Right renal pelvis (tissue), 4 donors: ENCODE measurements at places on chromosomes 5 and 9.

DNA sequence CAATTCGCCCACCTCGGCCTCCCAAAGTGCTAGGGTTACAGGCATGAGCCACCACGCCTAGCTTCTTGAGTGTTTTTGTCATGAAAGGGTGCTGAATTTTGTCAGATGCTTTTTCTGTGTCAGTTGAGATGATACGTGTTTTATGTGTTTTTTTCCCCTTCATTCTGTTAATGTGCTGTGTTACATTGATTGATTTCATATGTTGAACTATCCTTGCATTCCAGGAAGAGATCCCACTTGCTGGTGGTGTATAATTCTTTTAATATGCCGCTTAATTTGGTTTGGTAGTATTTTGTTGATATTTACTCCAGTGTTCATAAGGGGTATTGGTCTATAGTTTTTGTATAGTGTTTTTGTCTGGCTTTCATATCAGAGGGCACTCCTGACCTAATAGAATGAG is 13.6 kb downstream of the ZBTB43 start:
- DNase-seq: no peak

- DNase-seq: no peak
Observed at GRCh38 chr5:142529626-142530278, 156.1 kb downstream of the FGF1 start.

DNA sequence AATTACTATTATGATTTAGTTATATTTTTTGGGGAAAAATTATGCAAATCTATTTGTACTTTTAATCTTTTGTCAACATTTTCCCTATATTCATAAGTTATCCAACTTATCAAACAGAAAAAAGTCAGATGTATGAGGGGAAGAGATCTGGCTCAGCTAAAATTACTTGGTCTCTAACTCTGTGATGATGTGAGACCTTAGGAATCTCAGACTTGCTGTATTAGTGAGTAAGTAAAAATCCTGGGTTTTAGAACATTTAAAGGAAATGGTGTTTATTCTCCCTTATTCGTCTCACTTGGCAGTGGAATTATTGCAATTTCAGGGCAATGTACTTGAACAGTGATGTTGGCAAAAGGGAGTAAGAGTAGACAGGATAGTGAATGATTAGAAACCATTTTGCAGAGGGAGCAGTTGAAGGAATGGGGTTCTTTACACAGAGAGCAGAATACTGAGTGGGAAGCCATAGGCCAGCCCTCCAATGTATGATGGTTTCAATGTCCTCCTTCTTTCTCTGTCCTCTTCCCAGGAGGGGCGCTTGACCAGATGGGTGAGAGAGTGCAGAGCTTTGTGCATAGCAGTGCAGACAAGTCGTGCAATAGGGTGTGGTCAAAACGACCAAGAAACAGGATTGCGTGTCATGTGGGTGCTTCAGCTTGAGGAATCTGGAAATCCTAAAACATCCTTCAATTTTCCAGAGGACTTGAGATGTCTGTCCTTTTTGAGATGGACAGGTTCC is 91.7 kb downstream of the TENT4A start:
- DNase-seq: no peak

GRCh38 chr5:1879292-1880263 is 3.1 kb downstream of the IRX4 start:
- no peak for DNase-seq

DNA sequence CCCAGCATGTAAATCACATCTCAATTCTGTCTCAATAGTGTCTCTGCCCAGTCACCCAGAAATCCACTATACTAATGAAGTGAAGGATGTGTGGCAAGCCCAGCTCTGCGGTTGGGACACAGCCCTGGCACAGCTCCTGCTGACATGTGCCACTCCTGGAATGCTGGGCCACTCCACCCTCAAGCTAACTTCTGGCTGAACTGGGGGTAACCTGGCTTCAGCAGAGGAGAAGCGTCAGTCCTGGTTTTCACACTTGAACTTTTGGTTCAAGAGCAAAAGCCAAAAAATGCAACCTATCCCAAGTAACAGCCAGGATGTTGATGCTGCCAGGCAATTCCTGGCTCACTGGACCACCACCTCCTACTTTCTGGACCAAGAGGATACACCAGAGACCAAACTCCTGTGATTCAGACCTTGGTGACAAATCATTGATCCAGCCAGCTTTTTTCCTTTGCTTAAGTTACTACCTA is 86.4 kb downstream of the ARRDC3 start:
- no peak for DNase-seq

DNA sequence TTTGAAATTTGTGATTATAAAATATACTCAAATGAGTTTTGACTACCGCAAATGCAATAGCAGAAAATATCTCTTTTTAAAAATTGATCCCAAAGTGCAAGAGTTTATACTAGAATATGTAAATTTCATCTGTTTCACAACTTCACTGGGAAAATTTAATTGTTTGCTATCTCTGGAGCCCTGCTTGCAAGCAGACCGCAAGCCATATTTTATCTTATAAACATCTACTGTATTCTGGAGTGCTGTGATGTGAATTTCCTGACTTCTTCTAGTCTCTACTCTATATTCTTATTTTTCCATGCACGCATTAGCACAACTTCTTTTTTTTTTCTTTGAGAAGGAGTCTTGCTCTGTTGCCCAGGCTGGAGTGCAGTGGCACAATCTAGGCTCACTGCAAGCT is 98.7 kb downstream of the DROSHA start:
- no peak for DNase-seq

- DNase-seq: no peak
Observed at GRCh38 chr5:51685419-51685818, 302.2 kb downstream of the ISL1 start.

DNA sequence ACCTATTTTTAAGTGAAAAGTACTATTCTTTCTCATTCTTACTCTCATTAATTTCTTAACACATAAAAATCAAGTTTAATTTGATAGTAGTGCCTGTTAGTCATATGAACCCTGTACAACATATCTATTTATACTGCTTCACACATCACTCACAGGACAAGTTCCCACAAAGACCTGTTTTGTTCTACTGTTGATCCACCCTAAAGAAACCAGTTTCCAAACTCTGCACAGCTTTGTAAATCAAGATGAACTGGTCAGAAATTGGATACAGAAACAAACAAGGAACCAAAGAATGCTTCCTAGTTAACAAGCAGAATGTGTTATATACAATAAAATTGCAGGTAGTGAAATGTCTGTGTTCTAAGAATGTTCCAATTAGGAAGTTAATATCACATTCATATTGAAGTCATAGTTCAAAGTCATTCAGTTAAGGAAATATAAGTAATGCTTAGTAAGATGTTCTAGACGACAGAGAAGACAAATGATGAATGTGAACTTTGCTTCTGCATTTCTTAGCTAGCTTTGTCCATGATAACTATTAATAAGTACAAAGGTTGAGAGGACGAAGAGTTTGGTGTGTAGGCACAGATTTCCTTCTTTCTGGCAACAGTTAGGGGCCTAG is 33.4 kb downstream of the C9orf85 start:
- DNase-seq: no peak

DNA sequence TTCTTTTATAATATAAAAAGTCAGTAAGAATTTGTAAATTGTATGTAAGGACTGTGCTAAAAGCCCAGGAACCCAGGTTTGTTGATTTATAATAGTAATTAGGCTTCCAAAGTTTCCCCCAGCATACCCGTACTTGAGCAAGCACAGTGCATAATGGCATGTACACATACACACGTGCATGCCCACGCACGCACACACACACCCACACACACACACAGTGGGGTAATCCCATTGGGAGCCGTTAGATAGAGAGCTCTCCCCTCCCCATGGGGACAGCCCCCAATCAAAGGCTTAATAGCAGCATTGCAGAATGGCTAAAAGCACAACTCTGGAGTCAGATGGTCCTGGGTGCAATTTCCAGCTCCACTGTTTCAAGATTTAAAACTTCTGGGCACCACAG is 319.7 kb upstream of the RFX3 start:
- DNase-seq: no peak
